Neural crest cell (in vitro differentiated cells): ENCODE measurements at places on chromosomes 5 and 9. TPM values are rescaled to one million over a fixed set of nuclear protein-coding genes. Genes with fewer than 3 reads are reported as not detected.

TAF11L5 gene
- total RNA-seq: not detected in 2 replicates

PKD2L2 gene
- total RNA-seq: not detected in 2 replicates

DNA sequence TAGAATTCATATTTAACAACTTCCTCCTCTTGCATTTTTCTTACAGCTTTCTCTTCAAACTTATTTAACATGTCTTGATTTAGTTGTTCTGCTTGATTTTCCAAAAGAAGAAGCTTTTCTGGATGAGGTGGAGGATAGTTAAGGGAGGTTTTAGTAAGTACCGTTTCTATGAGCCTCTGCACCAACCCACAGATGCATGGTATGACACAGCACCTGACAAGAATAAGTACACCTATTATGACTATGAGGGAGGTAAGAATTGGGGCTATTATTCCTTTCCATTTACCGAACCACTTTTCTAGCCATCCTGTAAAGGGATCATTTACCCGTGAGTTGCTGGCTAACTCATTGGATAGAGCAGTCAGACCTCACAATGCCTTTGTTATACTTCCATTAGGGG lies 2.5 kb upstream of the HMGCS1 start:
- DNase-seq: no peak

DNA sequence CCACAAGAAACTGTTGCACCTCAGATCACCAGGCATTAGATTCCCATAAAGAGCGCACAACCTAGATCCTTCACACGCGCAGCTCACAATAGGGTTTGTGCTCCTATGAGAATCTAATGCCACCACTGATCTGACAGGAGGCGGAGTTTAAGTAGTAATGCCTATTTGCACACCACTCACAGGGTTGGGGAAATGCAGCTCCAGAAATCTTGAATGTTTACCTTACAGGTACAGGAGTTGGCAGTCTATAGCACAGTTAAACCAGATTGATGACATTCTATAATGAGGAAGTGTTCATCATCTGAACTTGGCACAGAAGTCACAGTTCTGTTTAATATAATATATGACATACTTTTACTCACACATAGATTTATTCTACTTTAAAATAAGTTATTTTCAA lies 732.2 kb upstream of the ZNF608 start:
- DNase-seq: no peak

GRCh38 chr9:84374013-84374412 lies 33.5 kb upstream of the SLC28A3 start:
- no peak for DNase-seq
